ENCODE measurements at places on chromosomes 6 and 20.
A peak's percentile ranks its signal among the peaks of the same experiment; 100 is the strongest.

DNA sequence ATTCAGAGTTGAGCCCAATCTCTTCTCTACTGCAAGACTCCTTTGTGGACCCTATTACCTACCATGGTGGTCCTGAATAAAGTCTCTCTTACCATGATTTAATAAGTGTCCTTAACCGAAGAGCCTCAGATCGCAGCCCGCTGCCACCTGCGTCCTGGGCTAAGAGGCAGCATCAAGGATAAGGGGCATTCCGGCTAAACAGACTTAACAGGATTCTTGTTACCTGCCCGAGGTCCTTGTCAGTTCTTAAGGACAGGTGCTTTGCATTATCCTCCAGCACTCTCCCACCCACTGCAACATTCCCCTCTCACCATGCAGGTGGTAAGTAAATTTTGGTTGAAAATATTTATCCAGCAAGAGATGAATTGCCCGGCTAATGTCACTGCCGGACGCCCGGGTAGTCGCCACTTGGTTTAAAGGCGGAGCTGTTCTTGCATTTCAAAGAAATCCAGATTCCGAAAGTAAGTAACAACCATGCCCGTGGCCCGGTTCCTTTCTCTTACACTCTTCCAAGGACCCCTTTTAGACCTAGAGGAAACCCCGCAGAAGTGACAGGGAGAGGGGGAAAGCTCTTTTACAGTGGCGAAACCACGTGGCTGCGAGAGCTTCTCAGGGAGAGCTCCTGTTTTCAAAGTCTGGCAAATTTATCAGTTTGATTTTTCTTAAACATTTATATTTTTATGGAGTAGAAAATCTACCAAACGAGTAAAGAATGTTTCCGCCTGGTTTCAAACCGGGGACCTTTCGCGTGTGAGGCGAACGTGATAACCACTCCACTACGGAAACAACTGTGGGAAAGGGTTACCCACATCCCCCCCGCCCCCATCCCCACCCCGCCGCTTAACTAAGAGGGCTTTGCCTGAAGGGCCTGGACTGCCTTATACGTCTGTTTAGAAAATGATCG lies 41.9 kb upstream of the PRSS16 start:
- no peak for DNase-seq

- no peak for DNase-seq
These were observed 155.3 kb downstream of the FUT9 start for GRCh38 chr6:96171112-96171511.

DNA sequence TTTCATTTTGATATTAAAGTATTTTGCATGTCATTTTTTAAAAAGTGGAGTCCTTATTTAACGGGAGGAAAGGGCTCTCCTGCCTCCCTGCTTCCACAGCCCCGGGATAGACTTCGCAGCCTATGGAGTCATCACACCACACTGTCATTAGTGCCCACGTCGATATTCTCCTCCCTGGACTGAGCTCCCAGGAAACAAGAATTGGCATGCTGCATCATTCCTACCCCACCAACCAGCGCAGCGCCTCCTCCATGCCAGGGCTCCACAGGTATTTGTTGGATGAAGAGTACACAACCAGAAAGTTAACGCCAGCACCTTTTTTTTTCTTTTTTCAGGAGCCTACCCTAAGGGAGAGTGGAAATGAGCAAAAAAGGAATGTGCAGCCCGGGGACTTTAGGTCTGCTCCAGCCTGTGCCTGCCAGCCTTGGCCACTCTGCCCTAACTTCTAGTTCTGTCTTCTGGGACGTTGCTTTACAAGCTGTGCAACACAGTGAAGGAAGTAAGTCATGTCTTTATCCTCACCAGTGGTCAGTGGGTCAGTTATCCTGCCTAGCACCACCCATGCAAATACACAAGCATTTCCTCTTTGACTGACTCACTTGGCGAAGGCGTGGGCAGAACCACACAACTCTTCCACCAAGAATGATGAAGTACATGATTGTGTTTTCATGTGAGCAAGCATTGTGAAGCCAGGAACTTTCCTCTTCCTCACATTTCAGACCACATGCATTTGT lies 180.7 kb upstream of the UST start:
- DNase-seq = peak; percentile 92

- DNase-seq = no peak
These were observed 16.3 kb downstream of the COL21A1 start for GRCh38 chr6:56230976-56231566.

DNA sequence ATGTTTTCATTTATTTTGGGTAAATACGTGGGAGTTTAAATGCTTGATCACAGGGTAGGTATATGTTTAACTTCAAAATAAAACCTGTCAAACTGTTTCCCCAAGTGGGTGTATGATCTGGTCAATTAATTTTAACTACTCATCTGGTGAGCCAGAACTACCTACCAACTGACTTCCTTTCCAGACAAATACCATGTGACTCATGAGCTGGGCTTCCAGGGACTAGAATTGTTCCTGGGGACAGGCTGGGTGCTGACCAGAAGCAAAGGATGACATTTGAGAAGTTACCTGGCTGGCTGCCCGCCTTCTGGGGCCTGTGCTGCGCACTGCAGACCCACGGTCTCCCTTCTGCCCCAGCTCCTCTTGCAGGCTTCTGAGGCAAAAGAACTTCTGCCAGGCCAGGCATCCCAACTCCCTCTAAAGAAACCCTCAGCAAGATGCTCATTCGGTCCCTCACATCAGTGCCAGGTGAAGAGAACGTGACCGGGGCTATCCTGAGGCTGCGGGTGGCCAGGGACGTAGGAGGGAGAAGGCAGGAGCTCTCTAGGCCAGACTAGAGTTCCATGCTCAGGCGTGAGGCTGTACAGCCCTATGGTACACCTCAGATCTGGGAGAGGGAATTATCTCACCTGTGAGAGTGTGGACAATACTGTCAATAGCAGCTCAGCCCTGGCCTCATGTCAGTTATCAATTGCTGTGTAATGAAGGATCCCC lies 103.6 kb downstream of the JPH2 start:
- peak; percentile 43 for DNase-seq

- DNase-seq = no peak
These were observed 433.2 kb upstream of the MARCKS start for GRCh38 chr6:113423956-113424355.

DNA sequence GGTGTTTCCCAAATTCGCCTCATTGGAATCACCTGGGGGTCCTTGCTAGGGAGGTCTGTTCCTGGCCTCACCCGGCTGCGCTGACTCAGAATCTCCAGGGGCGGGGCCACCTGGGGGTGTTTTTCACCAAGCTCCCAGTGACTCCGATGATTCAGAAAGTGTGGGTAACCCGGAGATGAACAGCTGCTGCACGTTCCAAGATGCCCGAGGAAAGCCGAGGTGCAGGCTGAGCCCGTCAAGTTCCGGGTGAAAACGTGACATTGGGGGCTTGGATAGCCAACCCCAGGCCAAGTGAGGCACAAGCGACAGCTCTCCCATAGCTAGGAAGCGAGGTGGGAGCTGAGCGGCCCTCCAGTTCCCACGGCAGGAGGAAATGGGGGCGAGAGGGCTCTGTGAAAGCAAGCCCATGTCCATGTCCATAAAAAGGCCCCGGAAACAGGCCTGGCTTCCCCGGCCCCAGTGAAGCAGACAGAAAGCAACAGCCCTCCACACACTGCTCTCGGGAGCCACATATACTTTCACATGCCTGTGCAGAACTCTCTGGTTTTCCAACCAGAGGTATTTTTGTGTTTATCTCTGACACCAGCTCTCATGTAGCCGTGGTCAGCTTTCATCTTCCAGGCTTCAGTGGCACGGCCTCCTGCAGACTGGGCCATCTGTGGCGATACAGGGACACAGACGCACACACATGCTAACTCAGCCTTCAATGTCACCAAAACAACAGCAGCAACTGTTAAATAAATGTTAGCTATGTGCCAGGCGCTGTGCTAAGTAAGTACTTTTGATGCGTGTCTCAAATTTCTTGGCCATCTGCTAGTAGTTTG lies 90.7 kb upstream of the CCDC28A start:
- peak; percentile 31 for DNase-seq

DNA sequence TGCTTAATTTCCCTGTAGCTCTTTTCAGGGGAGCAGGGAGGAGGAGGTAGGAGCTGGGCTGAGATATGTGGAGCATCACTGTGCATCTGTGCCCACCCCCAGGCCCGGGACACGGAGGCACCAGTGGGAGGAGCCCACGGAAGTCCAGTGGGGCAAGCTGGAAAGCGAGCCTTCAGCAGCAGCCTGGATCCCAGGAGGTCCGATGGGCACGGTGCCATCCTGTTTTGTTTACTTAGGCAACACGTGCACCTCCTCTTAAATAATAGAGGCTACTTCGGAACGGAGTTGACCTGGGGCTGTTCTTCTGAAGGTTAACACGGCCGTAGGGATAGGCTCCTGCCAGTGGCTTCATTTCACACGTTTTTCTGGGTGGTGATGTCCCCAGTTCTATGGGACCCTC lies 51.6 kb downstream of the CDH4 start:
- no peak for DNase-seq

GRCh38 chr6:91341473-91341872 lies 754.6 kb upstream of the MAP3K7 start:
- no peak for DNase-seq

- DNase-seq = peak; percentile 95
These were observed 114.4 kb downstream of the ADGRG6 start for GRCh38 chr6:142416179-142416578.

- DNase-seq = no peak
These were observed 94.8 kb upstream of the PHACTR1 start for GRCh38 chr6:12621754-12622153.

Measured in AG10803 (cell line).